ENCODE measurements at places on chromosomes 5 and 9.

DNA sequence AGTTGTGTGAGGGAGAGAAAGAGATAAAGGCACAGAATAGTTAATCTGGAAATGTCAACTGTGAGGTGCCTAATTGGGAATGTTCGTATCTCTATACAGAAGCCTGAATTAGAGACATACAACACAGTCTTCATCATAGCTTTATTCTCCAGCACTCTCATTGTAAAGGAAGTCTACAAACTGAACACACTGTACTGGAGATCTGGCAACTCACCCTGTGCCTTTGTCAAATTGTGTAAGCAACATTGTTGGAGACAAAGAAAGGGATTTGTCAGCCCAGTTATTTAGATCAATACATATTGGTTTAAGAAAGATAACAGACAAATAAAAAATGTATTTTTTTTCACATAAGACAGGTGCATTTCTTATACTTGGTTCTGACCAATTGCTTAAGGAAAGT, 832.9 kb upstream of the DMAC1 start:
- DNase-seq, result no peak

GRCh38 chr9:17776735-17777134, 197.9 kb downstream of the SH3GL2 start:
- no peak for DNase-seq

DNA sequence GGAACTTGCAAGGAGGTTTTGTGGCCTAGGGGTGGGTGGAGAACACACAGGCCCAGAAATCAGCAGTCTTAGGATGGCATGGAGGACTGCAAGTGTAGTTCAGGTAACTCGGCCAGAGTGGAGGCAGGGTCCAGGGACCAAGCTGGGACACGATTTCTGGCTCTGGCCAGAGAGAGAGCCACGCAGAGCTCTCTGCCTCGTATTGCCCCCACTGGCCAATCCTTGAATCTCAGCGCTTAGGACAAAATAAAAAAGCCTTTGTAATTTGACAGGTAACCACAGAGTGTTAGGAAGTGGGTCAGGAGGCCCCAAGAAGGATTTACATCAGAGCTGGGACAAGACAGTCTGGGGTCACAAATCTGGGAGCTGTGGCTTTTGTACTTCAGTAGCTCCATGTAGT, 11.7 kb downstream of the MAP3K1 start:
- DNase-seq, result no peak

- DNase-seq, result no peak
Measured at GRCh38 chr9:125965477-125965876, 218.3 kb downstream of the PBX3 start.

DNA sequence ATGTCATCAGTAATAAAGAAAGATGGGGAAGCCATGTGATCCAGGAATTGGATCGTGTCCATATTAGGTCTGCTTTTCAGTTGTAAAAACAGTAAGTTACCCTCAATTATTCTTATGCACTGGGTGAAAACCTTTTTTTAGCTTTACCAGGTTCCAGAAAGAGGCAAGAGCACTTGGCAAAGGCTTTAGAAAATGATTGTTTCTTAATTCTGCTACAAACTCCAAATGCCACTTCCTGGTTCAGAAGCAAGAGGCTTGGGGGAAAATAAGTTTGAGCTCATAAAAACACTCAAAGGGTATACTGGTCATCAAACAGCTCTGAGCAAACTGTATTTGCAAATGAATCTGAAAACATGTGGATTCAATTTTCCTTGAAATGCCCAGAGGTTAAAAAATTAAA, 615.6 kb downstream of the EBF1 start:
- no peak for DNase-seq

DNA sequence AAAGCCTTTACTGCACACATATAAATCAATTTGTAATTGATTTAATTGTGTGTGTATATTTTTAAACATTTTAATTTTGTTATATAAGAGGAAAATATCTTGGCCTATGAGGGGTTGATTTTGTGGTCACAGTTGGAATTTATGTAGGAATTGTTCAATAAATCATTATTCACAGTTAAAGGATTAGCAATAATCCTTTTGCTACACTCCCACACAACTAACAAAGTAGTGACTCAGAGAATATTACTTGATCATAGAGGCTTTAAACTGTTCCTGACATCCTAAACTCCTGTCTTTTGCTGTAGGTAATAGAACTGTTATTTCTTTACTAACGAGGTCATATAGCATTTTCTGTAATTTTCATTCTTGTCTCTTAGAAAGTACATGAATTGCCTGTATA, 95.5 kb downstream of the ZCCHC7 start:
- DNase-seq, result no peak

Measured in stimulated activated CD8-positive, alpha-beta memory T cell treated with anti-CD3 and anti-CD28 coated beads, Interleukin-7, amount 100 ng/mL, for 1 hour (primary cell).